ENCODE measurements at places on chromosomes 1 and 21.

- DNase-seq = no peak
Measured at GRCh38 chr1:99589186-99589636, 56.7 kb upstream of the PALMD start.

DNA sequence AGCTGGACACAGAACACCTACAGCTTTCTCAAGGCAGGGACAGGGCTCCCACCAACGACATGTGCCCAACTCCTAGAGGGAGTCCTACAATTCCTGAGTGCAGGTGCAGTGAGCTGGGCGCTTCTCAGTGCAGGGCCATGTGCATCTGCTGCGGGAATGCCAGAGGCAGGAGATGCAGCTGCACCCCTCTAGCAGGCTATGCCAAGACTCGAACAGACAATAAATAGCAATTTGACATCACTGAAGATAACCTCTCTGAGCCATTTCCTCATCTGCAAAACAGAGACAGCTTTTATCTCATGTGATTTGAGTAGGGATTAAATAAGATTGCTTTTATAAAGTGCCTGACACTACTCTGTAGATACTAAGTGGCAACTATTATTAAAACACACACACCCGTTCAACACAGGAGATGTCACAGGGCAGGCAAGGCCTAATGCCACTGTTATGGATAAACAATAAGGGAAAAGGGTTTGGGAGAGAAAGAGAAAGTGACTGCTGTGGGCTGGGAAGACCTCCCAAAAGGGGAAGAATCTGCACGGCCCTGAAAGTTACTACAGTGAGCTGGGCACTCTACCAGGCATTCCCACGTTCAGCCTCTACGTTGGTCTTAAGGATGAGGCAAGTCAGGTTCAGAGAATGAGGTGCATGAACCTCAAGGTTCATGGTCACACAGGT is 5.7 kb downstream of the SLC9A1 start:
- no peak for DNase-seq

DNA sequence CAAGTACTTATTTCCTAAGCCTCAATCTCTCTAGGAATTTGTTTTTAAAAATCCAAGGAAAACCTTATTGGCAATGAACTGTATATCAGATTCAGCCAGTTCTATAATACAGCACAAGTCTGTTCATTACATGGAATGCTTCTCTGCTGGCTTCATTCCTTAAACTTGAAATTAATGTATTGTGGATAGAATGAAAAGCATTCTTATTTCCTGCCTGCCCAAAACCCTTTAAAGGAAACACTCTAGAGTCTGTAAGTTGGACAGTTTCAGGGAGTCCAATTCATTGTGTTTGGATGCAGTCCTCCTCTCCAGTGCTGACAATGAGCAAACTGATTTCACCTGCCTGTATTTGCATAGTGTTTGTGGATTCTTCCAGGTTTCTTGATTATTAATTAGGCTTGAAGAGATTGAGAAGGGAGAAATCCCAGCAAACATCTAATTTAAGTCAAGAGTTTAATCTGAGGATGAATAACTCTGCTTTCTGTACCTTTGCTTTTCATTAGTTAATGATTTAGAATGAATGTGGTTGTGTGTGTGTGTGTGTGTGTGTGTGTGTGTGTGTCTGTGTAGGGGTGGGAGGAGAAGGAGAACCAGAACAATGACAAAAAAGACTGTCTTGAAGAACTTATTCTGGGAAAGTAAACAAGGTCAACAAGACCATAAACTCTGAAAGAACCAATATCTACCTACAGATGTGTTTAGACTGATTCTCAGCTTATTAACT is 61.2 kb downstream of the CACHD1 start:
- DNase-seq = no peak

DNA sequence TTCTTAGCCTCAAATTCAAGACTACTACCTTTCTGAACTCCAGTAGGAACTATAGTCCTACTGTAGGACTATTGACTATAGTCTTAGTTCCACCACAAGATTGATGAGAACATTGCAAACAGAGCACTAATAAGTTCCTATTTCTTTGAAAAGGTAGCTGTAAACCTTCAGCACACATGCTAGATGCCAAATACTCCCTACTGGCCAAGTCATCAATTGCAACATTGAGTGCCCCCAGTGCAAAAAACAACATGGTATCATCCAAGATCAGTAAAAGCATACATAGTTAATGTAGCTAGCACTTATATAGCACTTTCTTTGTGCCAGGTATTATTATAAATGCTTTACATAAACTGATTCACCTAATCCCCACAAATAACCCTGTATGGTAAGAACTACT is 99.8 kb downstream of the MRPL39 start:
- no peak for DNase-seq

DNA sequence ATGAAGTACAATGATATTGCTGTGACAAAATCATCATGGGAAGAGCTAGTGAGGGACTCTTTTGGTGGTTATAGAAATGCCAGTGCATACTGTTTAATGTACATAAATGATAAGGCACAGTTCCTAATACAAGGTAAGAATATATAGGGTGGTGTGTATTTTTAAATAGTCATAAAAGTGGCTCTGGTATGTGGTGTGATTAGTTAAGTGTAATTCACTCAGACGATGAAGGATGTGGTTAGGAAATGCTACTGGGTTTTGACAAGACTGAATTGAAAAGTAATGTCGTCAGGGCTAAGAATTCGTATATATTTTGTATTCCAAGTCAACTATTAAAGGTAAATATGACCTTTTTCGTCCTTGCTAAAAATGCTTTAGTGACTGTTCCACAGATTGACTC is 101.7 kb downstream of the USP25 start:
- no peak for DNase-seq

- no peak for DNase-seq
Measured at GRCh38 chr1:188514917-188515316, 1686.2 kb downstream of the PLA2G4A start.

- no peak for DNase-seq
Measured at GRCh38 chr1:234114648-234115307, 210.3 kb downstream of the SLC35F3 start.

GRCh38 chr1:99623554-99623953 is 22.4 kb upstream of the PALMD start:
- no peak for DNase-seq

GRCh38 chr21:34518301-34518700 is 6.3 kb upstream of the KCNE1 start:
- DNase-seq = no peak

GRCh38 chr1:63991685-63992084 is 211.7 kb upstream of the UBE2U start:
- DNase-seq = no peak

DNA sequence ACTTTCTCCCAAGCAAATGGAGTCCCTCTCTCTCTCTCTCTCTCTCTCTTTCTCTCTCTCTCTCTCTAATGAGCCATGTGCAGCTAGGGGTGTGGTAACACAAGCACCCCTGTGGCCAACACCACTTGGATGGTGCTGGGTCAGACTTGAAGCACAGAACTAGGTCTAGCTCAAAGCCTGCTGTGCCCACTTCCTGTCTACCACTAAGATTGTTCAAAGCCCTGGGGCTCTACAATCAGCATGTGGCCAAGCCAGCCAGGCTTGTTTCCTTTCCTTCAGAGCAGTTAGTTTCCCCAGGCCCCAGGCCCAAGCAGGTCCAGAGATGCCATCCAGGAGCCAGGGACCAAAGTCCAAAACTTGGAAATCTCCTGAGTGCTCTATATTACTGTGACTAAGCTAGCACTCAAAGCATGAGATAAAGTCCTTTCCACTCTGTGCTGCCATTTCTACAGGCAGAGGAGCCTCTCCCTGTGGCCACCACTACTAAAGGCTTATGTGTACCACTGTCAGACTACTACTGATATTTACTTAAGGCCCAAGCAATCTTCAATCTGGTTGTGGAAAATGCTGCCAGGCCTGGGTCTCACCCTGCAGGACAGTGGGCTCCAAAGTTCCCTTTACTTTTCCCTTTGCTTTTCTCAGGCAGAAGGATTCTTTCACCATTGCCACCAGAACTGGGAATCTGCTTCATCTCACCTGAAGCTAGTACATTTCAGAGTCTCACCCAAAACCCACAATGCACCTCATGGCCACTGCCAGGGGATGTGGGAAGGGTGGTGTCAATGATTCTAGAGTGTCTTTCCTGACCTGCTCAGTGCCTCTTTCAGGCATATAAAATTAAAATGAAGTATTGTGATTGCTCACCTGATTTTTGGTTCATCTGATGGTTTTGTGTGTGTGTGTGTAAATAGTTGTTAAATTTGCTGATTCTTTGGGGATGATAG is 999.5 kb downstream of the NCAM2 start:
- no peak for DNase-seq

DNA sequence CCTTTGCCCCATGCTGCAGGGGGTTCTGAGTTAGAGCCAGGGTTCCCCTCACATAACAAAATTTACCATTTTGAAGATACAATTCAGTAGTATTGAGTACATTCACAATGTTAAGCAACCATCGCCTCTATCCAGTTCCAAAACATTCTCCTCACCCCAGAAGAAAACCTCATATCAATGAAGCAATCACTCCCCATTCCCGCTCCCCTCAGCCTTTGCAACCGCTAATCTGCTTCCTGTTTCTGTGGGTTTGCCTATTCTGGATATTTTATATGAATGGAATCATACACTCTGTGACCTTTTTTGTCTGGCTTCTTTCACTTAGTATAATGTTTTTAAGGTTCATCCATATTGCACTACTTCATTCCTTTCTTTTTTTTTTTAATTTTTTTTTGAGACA is 32.9 kb downstream of the SERINC2 start:
- no peak for DNase-seq

All from activated T-helper 1 cell treated with anti-CD3 and anti-CD28 coated beads, Interleukin-12 subunit alpha, Interleukin-12 subunit beta, Interleukin-2, Interleukin-4 antibody, amounts not matched to agents 30 ng/mL and 10 ng/mL and 1 ng/mL, durations not matched to agents 14 hours and 24 hours and 36 hours (primary cell).